ENCODE measurements at places on chromosomes 6 and 20. TPM values are rescaled to one million over a fixed set of nuclear protein-coding genes. Genes with fewer than 3 reads are reported as not detected.

GRCh38 chr6:145028144-145028818 lies 707.0 kb downstream of the EPM2A start:
- DNase-seq, result no peak

DNA sequence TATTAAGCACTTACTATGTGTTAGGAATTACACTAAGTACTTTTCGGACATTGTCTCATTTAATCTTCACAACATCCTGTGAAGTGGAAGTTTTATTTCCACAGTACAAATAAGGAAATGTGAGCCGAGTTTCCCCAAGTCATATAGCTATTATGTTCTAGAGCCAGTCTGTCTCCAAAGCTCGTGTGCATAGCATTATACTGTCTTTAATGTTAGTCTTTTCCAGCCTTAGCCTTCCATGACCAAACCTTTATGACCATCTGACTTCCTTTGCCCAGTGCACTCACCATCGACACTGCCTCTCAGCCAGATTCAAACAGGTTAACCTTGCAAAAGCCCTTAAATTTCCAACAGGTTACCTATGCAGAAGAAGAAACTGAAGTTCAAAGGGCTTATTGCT lies 55.7 kb downstream of the PKIB start:
- no peak for DNase-seq

GRCh38 chr20:37971561-37972127 lies 61.6 kb downstream of the TTI1 start:
- no peak for DNase-seq

DNA sequence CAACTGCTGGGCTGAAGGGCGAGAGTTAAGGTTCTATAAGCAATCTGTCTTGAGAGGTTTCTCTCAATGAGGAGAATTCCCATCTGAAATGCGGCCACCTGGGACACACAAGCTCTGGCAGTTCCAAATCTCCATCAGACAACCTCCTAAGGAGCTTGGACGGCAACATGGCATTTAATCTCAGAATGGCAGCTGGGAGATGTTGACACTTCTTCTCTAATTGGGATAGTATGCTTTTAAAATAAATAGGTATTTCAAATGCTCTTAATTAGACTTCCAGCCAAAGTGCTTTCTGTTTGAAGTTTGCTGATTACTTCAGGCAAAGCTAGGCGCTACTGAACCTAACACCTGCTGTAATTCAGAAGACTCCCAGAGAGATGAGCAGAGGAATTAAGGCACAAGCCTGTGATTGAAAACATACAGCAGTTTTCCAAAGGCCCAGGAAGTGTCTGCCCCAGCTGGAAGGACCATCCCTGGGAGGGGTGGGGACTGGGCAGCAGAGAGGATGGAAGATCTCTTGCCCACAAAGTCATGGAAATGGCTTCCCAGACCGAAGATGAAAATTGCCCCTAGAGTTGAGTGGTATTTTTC lies 59.1 kb upstream of the KCNK16 start:
- no peak for DNase-seq

DNA sequence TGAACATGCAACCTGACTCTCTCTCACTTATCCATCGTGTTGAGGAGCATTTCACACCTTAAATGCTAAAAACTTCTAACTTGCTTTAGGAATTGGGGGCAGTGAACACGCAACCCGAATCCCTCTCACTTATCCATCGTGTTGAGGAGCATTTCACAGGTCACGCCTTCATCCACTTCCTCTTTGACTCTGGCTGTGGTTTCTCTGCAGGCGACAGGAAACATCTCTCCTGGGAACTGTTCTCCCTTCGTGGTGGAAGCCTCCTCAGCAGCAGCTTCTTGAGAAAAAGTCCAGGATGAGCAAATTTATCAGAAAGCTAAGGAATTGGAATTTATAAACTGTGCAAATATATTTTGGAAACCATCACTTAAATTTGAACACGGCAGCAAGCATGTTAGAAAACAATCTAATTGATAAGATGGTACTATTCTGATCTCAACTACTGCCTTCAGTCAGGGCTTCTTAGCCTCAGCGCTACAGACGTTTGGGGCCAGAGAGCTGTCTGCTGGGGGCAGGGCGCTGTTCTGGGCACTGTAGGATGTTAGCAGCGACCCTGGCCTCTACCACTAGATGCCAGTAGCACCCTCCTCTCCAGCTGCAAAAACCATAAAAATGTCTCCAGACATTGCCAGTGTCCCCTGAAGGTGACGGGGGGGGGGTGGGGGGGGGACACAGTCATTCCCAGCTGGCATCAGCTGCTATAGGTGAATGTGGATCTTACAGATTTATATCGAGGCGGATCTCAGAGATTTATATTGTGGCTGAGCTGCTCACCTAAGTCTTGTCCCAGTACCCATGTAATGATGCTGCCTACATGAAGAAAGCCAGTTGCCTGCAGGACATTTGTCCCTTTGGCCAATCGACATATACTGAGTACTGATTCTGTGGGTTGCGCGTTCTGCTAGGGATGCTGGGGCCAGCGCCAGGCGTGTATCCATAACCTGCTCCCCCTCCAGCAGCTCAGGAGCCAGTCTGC lies 26.2 kb downstream of the CTCFL start:
- DNase-seq, result no peak

DNA sequence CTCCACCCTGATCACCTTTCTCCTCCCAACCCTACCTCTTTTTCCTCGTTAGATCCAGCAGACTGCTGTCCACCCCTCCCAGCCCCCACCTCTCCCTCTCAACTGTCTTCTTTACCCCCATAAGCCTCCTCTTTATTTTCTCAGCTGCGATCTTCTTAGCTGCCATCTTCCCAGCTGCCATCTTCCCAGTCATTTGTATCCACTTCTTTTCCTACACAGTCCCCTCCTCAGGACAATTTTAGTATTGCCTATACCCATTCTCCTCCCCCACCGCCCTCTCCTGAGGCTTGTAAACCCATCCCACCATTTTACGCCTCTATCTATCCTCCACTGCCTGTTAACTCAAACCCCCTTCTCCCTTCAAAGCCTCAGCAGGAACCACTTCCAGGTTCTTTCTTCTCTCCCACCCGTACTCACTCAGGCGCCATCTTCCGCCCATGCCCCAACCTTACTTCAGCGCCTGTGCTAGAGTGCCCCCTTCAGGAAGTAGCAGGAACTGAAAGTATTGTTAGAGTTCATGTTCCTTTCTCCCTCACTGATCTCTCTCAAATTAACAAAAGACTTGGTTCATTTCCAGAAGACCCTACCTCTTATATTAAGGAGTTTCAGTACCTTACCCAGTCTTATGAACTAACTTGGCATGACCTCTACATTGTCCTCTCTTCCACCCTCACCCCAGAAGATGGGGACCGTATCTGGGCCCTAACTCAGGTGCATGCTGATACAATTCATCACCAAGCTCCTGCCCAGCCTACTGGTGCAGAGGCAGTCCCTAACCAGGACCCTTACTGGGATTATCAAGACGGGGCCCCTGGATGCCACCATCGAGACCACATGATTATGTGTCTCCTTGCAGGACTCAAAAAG lies 236.0 kb downstream of the ADGRG6 start:
- DNase-seq, result no peak

- no peak for DNase-seq
Measured at GRCh38 chr6:114886670-114887436, 544.0 kb upstream of the HS3ST5 start.

- DNase-seq, result no peak
Measured at GRCh38 chr6:50963952-50964351, 145.3 kb downstream of the TFAP2B start.

DNA sequence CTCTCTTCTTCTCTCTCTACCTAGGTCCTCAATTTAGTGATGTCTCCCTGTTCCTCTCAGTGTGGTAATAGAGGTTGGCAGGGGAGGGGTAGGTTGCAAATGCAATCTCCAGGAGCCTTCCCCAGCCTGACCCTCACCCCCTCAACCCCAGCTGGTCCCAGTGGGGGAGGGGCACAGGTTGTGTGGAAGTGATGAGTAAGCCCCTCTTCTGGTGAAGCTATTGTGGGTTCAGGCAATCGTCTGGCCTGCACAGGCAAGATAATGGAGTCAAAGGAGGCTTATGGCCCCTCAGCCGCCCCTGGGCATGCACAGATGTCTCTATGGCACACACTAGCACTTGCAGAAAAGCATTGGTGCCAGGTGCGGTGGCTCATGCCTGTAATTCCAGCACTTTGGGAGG lies 10.8 kb upstream of the ADA start:
- DNase-seq, result no peak

DNA sequence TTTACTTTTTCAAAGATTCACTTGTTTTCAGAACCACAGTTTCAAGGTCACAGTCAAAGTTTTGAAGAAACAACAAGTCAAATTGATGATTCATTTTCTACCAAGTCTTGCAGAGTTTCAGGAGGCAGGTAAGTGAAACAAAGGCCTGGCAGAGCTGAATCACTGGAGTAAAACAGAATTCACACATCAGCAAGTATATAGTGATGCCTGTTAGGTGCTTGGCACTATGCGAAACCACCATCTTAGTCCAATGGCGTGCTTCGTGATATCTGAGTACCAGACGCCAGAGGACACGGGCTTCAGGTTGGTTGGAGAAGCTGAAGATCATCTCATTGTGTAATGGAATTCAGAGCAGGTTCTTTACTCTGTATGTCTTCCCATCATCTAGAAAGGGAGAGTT lies 75.9 kb downstream of the RTN4IP1 start:
- DNase-seq, result no peak

DNA sequence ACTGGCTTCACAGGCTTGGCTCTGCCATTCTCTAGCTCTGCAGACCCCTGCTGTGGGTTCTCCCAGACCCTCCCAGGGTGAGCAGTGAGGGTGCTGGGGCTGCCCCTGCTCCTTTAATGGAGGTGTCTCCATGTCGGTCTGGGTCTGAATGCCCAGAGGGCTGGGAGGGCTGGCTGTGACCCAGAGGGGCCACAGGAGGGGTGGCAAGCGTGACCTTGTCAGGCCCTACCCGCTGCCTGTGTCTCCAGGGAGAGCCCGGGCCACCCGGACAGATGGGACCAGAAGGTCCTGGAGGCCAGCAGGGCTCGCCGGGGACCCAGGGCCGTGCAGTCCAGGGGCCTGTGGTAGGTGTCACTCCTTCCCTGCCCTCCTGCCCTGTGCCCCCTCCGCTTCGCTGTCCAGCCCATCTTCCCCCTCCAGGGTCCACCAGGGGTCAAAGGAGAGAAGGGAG lies 32.1 kb downstream of the COL20A1 start:
- no peak for DNase-seq

- DNase-seq, result no peak
Measured at GRCh38 chr6:26335231-26335630, 29.8 kb upstream of the BTN3A2 start.

GRCh38 chr20:59007665-59008511 lies 834 bp upstream of the CTSZ start:
- DNase-seq, result no peak

DNA sequence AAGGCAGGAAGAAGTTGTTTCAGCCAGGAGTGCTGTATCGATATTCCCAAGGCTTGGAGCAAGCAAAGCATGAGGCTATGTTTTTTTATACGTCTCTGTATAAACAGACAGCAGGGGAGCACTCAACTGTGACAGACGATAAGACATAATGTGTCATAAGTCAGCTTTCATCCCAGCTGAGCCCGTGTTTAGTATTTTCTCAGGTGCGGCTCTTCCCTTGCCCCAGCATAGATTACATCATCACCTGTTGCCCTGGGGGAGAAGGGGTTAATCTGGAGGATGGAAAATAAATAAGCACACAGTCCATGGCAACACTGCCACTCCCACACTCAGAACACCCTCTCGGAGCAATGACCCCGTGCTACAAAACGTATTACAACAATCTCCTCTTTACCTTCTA lies 22.1 kb upstream of the KCNK5 start:
- DNase-seq, result no peak

DNA sequence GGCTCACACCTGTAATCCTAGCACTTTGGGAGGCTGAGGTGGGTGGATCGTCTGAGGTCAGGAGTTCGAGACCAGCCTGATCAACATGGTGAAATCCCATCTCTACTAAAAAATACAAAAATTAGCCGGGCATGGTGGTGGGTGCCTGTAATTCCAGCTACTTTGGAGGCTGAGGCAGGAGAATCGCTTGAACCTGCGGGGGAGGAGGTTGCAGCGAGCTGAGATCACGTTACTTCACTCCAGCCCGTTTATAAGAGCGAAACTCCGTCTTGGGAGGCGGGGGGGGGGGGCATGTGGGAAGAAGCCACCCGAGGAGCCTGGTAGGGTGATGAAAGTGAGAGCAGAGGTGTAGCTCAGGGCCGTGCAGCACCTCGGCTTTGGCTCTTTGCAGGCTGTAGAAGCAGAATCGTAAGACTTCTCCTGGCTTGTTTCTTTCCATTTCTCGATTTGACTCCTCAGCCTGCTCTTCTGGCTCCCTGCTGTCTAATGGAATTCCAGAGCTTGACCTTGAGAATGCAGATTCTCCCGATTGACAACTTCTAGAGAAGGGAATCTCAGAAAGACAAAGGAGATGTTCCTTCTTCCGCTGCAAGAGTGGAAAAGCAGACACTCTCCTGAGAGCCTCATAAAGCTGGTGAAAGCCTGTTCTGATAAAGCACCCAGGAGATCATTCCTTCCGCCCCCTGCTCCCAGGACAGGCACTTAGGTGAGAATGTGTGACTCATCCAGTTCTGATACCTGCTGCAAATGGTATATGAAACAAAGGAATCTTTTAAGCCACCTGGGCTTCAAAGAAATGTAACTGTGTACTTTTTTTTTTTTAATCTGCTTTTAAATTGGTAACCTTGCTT lies 26.0 kb upstream of the PPP1R16B start:
- DNase-seq, result no peak

- no peak for DNase-seq
Measured at GRCh38 chr6:20105838-20106237, 106.4 kb downstream of the MBOAT1 start.

- DNase-seq, result no peak
Measured at GRCh38 chr6:119105282-119105681, 26.8 kb upstream of the FAM184A start.

GRCh38 chr6:1705183-1705582 lies 95.5 kb downstream of the FOXC1 start:
- DNase-seq, result no peak

GRCh38 chr6:135163440-135163738 lies 17.7 kb upstream of the MYB start:
- DNase-seq, result no peak

DNA sequence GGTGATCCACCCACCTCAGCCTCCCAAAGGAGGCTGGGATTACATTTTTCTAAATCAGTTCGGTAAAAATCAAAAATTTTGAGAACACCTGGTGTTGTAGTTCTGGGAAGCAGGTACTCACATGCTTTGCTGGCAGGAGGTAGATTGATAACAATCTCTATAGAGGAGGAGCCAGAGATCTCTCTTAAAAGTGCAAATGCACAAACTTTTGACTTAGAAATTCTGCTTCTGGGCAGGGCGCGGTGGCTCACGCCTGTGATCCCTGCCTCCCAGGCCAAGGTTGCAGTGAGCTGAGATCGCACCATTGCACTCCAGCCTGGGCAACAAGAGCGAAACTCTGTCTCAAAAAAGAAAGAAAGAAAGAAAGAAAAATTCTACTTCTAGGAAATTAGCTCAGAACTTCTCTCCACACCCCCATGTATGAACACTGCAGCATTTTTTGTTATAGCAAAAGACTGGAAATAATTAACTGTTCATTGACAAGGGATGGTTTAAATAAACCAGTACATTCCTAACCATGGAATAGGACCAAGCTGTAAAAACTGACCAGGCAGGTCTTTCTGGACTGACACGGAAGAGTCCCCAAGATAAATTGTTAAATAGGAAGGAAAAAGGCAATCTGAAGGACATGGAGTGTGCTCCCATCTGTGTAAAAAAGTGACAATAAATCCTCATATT lies 14.4 kb upstream of the TRIB3 start:
- no peak for DNase-seq

GRCh38 chr6:158016571-158017383 lies 35.1 kb downstream of the SYNJ2 start:
- DNase-seq, result no peak

Gene LRRC73
- total RNA-seq, result 0.48 TPM

Gene COL12A1
- total RNA-seq, result 155 TPM

Gene AKAP7
- 16.6 TPM for total RNA-seq

Gene CTCFL
- not detected for total RNA-seq

Gene OR2H1
- not detected for total RNA-seq

Gene IL17F
- not detected for total RNA-seq

Gene DBNDD2
- 33.8 TPM for total RNA-seq

Data from omental fat pad (tissue), 4 donors.